ENCODE measurements at places on chromosomes 3 and 15. TPM values are rescaled to one million over a fixed set of nuclear protein-coding genes. Genes with fewer than 3 reads are reported as not detected.
A peak's percentile ranks its signal among the peaks of the same experiment; 100 is the strongest.

The ARNT2 gene
- 0.78 TPM for total RNA-seq

DNA sequence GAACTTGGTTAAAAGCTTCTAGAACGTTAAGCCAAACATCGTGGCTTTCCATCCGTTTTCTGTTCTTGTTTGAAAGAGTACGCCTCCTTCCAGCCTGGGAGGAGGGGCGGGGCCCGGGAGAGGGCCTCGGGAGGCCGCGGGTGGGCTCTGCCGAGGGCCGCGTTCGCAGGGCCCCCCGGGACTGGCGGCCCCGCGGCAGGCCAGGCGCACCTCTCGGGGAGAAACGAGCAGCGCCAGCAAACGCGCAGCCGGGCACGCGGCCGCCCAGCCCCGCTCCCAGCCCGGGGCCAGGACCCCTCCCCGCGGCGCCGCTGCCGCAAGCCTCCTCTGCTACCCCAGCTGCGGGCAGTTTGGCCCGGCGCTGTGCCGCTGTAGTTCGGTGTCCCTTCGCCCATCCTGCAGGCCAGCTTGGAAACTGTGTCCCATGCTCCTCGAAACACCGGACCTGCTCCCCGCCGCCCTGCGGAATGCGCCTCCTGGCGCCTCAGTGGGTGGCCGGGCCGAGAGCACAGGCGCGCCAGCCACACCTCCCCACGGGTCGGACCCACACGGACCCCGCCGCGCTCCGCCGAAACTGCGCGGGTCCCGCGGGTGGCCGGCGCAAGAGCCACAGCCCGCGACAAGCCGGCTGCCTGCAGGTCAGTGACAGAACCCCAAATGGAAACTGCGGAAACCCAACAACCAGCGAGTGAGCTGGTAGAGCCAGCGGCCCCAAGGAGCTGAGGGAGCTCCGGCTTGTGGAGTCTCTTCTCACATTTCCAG lies 2.3 kb downstream of the OCA2 start:
- DNase-seq, result no peak

DNA sequence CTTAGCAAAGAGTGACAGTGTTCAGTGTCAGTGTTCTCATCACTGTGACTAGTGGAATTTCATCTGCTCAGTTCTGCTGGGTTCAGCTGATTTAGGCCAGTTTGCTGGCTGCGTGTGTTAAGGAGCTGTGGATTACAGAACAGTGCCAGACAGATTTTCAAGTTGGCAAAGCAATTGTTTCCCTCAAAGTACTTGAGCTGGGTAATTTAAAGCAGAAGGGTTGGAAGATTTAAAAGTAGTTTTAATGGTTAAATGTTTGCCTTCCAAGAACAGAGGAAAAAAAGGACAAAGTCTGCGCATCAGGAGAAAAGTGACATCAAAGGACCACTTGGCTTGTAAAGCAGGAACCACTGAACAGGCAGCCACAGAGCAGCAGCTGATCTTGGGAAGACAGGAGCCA lies 8.7 kb downstream of the ESYT3 start:
- DNase-seq, result no peak

DNA sequence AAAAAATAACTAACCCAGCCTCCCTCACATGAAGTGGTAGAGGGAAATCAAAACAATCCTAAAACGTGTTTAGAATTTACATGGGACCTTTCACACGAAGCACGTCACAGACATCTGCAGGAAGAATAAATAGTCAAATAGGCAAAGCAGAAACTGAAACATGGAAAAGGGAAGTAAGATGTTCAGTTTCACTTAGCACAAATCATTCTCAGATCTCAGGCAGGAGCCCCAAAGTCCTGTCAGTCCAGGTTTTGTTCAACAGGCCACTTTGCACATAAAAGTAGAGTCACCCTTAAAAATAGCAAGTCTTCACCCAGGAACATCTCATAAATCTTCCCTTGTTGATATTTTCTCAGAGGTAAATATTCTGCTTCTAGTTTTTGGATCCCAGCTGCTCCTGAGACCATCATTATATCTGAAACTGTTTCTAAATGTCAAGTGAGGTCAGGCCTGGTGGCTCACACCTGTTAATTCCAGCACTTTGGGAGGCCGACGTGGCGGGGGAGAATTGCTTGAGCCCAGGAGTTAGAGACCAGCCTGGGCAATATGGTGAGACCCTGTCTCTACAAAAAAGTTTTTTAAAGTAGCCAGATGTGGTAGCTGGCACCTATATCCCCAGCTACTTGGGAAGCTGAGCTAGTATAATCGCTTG lies 1.9 kb downstream of the RUBCN start:
- DNase-seq, result no peak

GRCh38 chr3:188082450-188082849 lies 71.5 kb upstream of the LPP start:
- DNase-seq, result no peak

DNA sequence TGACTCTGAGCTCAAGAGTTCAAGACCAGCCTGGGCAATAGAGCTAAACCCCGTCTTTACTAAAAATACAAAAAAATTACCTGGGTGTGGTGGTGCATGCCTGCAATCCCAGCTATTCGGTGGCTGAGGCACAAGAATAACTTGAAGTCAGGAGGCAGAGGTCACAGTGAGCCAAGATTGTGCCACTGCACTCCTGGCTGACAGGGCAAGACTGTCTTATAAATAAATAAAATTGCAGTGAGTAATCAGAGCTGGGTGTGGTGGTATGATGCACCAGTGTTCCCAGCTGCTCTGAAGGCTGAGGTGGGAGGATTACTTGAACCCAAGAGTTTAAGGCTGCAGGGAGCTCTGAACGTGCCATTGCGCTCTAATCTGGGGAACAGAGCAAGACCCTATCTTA lies 55.9 kb upstream of the GCNT3 start:
- DNase-seq, result no peak

The ZPLD1 gene
- total RNA-seq, result not detected

- DNase-seq, result no peak
Observed at GRCh38 chr3:12775226-12775625, 16.2 kb upstream of the TMEM40 start.

DNA sequence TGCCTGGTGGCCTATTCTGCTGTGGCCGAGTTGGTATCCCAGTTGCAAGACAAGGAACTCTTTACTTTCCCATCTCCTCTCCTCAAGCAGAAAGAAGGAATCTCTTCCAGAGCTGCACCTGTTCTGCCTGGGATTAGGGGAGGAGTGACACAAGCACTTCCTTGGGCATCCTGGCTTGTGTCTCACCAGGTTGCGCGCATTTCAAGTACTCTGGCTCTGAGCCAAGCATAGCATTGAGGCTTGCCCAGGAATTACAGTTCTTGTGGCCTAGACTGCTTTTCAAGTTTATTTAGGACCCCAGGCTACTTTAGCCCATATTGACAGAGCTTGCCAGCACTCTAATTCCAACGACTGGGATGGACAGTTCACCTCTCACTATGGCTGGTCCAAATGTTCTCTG lies 150.5 kb downstream of the RSRC1 start:
- DNase-seq, result no peak

- no peak for DNase-seq
Observed at GRCh38 chr3:121592856-121593702, at the start of gene FBXO40. TSS of gene FBXO40 (plus strand) at chr3:121593379. CDS start at chr3:121620576, 27,197 bp downstream.

GRCh38 chr3:56988458-56989168 lies 71.9 kb upstream of the SPATA12 start:
- DNase-seq, result peak; percentile 70

The MYO5A gene
- total RNA-seq, result 12.1 TPM

DNA sequence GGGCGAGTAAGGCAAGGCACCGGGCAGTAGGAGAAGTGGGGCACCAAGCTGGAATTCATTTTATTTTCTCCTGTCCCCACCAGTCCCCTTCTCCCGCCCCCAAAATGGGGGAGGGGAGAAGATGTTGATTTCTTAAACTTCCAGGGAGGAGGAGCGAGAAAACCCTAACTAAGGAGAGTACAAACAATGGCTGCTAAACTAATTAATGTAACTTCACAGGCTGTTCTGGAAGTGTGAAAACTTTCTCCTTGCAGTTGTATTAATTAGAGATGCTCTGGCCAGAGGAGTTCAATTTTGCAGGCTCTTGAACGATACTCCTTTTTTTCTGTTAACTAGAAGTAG lies 11.5 kb downstream of the ZIC4 start:
- DNase-seq, result no peak

DNA sequence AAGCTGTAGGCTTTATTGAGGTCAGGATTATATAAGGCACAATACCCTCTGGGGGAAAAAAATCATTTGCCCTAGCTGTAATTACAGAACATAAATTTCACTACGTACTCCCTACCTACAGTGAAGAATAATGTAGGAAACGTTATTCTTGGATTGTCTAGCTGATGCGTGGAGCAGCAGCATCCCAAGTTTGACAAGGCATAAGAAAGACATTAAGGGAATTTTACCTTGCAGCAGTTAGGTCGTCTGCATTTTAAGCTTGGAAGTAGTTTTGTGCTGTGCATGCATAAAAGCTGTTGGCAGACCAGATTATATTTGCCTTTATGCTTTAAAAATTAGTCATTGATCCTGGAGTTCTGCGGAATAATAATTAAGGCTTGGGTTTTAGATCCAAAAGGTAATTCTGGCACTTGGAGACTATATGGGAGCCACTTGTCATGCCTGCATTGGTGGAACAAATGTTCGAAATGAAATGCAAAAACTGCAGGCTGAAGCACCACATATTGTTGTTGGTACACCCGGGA lies 2.2 kb downstream of the EIF4A2 start:
- DNase-seq, result no peak

The TRIM42 gene
- not detected for total RNA-seq

DNA sequence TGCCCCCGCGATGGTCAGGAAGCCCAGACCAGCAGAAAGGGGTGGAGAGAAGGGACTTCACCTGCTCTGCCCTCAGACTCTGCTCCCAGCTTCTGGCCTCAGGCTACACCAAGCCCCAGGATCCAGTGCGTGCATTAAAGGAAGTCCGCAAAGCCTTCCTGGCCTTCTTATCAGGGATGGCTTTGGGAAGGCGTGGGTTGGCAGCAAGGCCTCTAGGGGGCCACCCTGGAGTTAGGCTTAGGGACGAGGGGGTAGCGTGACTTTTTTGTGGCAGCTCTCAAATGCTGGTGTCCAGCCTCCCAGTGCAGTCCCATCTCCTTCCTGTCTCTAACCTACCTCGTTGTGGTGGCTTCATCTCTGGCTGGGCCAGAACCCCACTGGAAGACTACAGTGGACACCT lies 18.9 kb upstream of the RPL29 start:
- no peak for DNase-seq

- DNase-seq, result no peak
Observed at GRCh38 chr3:127217596-127218453, 24.9 kb downstream of the PRR23E start.

DNA sequence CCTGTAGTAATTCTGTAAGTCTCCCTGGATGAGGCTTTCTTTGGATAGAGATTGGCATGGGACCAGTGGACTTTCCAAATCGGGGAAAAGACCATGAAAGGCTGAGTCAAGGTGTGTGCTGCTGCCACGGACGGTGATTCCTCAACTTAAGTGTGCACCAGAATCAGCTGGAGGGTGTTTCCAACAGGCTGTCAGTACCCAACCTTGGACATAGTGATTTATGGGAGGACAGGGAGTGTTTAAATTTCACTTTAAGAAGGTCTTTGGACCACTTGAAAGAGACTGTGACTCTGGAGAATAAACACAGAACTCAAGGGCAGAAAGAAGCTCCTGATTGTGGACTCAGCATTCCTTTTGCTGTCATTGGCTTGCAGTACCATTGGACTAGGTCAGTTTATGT lies 20.4 kb upstream of the CHST2 start:
- no peak for DNase-seq

DNA sequence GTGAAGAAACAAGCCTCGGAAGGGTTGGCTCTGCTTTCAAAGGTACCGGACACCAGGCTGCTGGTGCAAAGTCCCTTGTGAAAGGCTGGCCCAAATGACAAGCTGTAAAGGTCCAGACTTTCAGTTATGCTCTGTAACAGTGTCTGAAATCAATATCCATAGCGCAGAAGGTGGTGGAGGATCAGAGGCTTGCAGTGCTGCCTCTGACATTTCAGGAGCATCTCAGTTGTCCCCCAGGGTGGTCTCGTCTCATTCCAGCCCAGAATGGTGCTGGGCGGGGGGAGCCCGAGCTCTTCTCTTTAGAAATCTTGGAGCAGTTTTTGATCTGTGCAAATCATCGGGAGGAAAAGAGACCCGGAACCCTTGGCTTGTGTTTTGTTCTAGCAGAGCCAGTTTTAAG lies 402.3 kb upstream of the RGMA start:
- DNase-seq, result no peak

- peak; percentile 40 for DNase-seq
Observed at GRCh38 chr3:141452045-141452444, 34.8 kb upstream of the RASA2 start.

- DNase-seq, result no peak
Observed at GRCh38 chr15:75452865-75453702, 1.6 kb upstream of the SIN3A start.

DNA sequence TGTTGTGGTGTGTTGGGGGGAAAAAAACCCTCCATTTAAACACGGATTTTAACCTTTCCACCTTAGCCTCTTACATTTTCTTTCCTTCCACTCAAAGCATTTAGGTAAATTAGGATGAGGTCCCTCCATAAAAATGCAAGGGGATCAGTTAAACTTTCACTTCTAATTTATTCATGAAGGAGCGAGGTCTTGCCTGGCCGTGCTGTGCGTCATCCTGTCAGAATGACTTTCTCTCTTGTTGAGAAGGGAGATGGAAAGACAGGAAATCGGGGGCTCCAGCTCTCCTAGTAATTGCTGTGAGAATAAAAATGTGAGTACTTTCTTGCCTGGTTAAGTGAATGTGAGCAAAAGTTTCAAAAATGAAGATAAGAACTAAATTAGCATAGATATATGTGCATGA lies 962.3 kb upstream of the NR2F2 start:
- DNase-seq, result no peak

DNA sequence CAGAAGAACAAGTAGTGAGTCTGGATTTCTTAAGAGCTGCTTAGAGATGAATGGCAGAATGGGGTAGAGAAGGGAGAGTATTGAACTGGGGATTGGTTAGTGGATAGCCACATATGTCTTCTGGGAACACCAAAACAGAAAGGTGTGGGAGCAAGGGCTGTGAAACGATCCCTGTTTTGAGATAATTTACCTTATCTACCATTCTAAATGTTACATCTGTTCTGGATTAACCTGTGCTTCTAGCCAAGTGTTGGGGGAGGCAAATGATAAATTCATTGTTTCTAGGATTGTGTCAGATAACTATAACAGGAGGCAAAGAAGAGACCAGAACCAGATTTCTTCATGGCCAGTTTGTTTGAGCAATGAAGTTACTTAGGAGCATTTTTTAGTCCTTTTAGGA lies 8.4 kb downstream of the NR1D2 start:
- DNase-seq, result no peak

GRCh38 chr3:177832880-177833279 lies 635.6 kb upstream of the TBL1XR1 start:
- DNase-seq, result no peak

- no peak for DNase-seq
Observed at GRCh38 chr3:30156586-30157498, 449.6 kb upstream of the TGFBR2 start.

- DNase-seq, result no peak
Observed at GRCh38 chr3:38555149-38555840, 59.2 kb downstream of the EXOG start.

The CCDC9B gene
- total RNA-seq, result 8.9 TPM

DNA sequence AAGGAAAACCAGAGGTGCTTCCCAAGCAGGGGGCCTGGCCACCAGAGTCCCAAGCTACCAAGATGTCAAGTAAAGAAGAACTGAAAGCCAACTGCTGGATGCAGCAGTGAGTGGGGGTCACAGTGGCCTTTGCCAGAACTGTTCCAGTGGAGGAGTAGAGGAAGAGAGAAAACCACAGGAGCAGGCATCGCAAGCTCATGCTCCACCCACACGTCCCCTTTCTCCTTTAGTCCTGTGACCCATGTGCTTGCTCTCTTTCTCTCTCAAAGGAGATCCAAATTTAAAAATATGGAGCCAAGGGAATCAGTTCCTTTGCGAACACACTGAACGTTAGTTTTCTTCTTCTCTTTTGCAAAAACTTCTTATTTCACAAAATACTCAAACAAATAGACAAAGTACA lies 12.4 kb upstream of the ABHD2 start:
- DNase-seq, result no peak

All from NCI-H460 (cell line).